ENCODE measurements at places on chromosomes 1 and 21. TPM values are rescaled to one million over a fixed set of nuclear protein-coding genes. Genes with fewer than 3 reads are reported as not detected.

DNA sequence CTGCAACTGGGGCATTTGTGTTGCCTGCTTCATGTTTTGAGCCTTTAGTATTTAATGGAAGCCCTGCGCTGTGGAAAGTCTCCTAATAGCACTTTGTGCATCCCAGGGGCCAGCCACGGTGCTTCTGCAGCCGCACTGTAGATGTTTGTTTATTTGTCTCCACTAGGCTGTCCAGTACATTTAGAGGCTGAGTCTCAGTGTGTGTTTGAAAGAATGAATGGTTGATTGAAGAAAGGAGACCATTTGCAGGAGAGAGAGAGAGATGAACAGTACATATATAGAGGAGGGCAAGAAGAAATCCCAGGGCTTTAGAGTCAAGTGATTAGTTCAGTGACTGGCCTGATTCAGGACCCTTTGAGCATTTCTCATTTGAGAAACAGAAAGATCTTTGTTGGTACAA lies 33.9 kb downstream of the MPZL1 start:
- no peak for DNase-seq

GRCh38 chr1:164838786-164839185 lies 279.8 kb downstream of the PBX1 start:
- DNase-seq: no peak

- DNase-seq: peak; percentile 67
These were observed 61.4 kb downstream of the OLFML2B start for GRCh38 chr1:161962091-161962887.

DNA sequence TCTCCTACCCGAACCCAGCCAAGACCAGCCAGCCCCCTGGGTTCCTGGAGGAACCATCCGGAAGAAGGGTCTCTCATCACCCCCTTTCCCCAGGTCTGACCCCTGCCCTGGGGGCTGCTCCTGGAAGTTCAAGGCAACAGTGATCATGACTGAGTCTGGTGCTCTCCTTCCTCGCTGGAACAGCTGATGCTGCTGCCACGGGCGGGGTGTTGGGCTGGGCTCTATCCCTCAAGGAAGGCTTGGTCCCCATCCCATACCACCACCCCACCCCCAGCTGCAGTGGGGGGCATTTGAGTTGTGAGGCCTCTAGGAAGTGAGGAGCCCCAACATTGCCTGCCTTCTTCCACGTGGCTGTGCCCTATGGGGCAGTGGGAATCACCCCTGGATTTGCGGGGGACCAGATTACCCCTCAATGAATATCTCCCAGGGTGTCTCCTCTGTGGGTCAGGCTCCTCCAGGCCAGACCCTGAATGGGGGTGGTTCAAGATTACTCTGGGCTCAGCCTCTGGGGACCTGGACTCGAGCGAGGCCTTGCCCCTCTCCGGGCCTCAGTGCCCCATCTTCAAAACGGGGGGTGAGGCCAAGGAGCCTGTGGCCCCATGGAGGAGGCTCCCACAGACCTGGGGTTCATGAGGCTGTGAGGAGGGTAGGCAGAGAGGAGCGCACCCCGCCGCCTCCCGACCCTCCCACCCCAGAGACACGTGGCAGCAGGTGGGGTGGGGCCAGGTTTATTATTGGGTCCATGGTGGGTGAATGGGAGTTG lies 2.8 kb downstream of the MASP2 start:
- no peak for DNase-seq

- DNase-seq: peak; percentile 8
These were observed 384.9 kb downstream of the NCAM2 start for GRCh38 chr21:21383126-21383525.

The RAD54L gene
- not detected for total RNA-seq

The FAM163A gene
- 3.6 TPM for total RNA-seq

DNA sequence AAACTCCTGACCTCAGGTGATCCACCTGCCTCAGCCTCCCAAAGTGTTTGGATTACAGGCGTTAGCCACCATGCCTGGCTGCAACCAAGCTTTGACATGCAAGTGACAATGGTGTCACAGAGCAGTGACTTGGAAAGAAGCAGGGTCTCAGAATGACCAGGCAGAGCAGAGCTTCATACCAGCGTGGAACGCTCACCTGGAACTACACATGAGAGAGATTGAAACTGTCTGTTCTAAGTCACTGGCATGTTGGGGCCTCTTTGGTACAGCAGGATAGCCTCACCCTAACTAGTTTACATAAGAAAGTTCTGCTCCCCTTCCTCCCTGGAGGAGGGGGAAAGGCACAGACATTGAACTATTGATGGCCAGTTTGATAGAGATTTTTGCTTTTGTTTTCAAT lies 47.5 kb upstream of the ITPKB start:
- no peak for DNase-seq

The HTR6 gene
- total RNA-seq: not detected

The CDC42 gene
- total RNA-seq: 412 TPM

DNA sequence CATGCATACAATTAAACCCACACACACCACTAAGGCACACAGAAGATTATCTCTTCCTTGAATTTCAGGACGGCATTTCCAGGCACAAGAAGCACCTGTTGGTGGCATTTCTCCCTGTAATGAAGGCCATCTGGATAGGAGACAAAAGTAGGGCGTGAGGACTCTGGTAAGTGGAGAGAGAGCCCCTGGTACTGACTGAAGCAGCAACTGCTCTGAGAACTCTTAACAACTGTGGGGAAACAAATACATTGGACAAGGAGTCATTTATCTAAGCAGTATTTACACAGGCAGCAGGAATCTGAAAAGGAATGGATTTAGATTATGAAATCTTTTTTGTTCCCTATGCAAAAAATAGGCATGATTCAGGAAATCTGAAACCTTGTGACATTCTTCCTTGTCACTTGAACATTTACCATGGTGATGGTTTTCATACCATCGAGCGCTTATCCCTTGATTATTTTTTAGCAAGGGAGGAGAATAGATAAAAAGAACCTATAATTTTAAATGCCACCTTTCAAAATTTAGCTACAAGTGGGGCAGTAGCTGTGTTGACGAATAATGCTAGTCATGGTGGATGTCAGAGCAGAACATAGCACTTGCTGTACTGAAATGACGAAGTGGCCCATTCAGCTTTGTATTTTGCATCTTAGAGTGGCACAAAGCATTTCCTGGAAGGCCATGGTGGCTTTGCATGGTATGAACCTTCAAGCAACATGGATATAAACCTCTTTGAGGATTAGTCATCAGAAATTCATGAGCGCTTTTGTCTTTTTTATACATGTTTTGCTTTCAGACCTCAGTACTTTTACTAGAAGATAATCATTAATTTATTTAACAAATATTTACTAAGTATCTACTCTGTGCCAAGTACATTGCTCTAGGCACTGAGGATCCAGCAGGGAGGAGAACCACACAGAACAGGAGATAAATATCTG lies 362.0 kb downstream of the ADGRL2 start:
- DNase-seq: no peak

DNA sequence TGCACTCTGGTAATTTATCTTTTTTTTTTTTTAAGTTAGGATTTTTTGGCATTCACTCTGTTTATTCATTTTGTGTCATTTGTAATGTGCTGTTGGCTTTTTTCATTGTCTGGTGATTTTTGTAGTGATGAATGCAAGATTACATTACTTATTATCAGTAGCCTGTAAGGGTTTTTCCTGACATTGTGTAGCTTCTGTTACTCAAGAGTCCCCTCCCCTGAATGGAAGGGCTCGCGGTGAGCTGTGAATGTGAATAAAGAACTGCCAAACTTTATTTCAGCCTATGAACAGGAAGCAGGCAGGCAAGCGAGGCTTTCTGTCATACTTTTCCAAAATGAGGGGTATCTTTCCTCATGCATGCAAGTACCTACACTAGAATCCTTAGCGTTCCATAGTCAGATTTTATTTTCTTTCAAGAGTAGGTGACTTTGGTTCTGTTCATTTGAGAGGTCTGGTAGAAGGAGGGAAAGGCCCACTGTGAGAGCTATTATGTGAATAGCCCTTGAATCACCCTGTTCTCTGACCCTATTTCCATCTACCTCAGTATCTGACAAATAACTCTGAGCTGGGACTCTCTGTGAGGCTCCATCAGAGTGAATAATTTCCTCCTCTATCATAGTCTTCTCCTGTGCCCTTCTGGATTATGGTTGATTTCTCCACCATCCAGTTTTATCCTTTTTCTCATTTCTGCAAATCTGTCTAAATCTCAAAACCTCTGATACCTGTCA lies 114.0 kb downstream of the CD247 start:
- DNase-seq: no peak

The CYYR1 gene
- 16.9 TPM for total RNA-seq

- DNase-seq: peak; percentile 13
These were observed 22.7 kb downstream of the KRTAP10-1 start for GRCh38 chr21:44517175-44517899.

GRCh38 chr1:6273380-6273891 lies 12.5 kb upstream of the GPR153 start:
- DNase-seq: peak; percentile 59

GRCh38 chr1:30735668-30736498 lies 12.5 kb upstream of the MATN1 start:
- no peak for DNase-seq
